ENCODE measurements at places on chromosomes 16 and 17. TPM values are rescaled to one million over a fixed set of nuclear protein-coding genes. Genes with fewer than 3 reads are reported as not detected.

Gene RASD1
- total RNA-seq: 2.1 TPM

Gene GNGT2
- 0.49 TPM for total RNA-seq

Gene PRCD
- total RNA-seq: 0.02 TPM

Gene EFTUD2
- total RNA-seq: 157 TPM

Gene ABCA3
- 0.84 TPM for total RNA-seq

Gene ADAP2
- 1.2 TPM for total RNA-seq

Gene CNTNAP4
- total RNA-seq: not detected

Gene NAGLU
- total RNA-seq: 27.8 TPM

Gene MILR1
- 6.3 TPM for total RNA-seq

Gene OR2C1
- not detected for total RNA-seq

Gene SYNGR3
- total RNA-seq: 3.4 TPM

Gene STARD3
- total RNA-seq: 33.1 TPM

Gene CSNK2A2
- 36.1 TPM for total RNA-seq

Gene SLC4A1
- not detected for total RNA-seq

Gene WFDC1
- total RNA-seq: 0.52 TPM

Gene TP53TG3
- not detected for total RNA-seq

Gene INTS2
- 11.7 TPM for total RNA-seq

Gene PYDC1
- not detected for total RNA-seq

Gene RNF222
- total RNA-seq: not detected

Gene TMC5
- total RNA-seq: not detected

Gene DPEP1
- total RNA-seq: not detected

Gene CLEC3A
- not detected for total RNA-seq

Gene OR3A3
- not detected for total RNA-seq

Gene SLC5A11
- total RNA-seq: not detected

Gene ST6GALNAC1
- not detected for total RNA-seq

Gene NSRP1
- 8.7 TPM for total RNA-seq

Gene FOXN1
- total RNA-seq: not detected

Gene CFAP119
- 5.2 TPM for total RNA-seq

Gene NLRC3
- total RNA-seq: not detected

Gene KATNB1
- 38.4 TPM for total RNA-seq

Gene CES3
- 0.44 TPM for total RNA-seq
